Left lung (tissue), 14 donors: ENCODE measurements at places on chromosomes 2 and 18.

DNA sequence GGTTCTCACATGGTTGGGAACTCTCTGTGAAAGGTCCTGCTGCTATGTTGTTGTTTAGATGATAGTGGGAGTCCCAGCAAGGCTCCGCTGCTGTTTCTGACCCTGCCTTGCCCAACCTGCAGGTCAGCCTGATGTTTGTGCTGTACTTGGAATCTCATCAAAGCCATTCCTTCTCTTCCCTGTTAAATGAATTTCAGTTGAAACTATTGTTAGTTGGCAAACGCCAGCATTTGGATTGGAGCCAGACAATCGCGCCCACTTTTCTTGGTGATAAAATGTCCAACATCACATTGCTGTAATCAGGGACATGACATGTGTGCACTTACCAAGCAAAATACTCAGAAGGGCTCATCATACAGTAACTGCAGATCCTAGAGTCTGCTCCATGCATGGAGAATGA, 12.8 kb upstream of the TWSG1 start:
- no peaks in the 10 kb centered on the region for H3K27me3 ChIP-seq
- H3K4me1 ChIP-seq, result no peaks in the 10 kb centered on the region
- H3K27ac ChIP-seq, result no peak overlapping the region
- H3K36me3 ChIP-seq, result no peaks in the 10 kb centered on the region
- H3K4me3 ChIP-seq, result no peak overlapping the region

DNA sequence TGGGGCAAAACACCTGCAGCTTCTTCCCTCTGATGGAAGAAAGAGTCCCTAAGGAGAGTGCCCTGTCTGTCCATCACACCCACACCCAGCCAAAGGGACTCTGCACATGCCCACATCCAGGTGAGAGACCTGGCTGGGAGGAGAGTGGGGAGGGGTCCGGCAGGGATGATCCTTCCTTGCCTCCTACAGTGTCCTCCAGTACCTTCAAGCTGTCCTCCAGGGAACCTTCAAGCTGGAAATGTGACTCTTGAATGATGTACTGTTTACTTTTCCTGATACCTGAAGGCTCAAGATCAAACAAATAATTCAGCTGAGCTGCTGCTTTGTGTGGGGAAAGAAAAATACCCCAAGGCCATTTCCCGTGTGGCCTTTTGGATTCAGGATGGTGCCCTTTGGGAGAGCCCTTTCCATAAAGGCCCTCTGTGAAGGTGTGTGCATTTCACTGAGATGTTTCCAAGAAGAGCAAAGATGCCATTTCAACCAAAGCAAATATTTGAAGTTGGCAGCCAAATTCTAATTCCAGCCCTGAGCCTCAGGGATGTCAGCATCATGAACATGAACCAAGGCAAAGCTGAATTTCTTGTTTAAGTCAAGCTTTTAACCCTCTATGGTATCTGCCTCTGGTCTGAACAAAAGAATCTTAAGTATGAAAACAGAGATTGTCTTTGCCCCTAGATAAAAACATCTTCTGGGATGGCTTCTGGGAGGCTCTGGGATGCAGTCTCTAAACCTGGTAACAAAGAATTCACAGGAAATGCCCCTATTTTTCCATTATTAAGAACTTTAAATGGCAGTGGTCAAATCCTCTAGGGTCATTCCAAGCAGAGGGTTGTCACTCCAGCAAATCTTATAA, 11.1 kb downstream of the EVA1A start:
- no peaks in the 10 kb centered on the region for H3K36me3 ChIP-seq
- no peaks in the 10 kb centered on the region for H3K27me3 ChIP-seq
- no peak overlapping the region for H3K4me3 ChIP-seq
- no peaks in the 10 kb centered on the region for H3K4me1 ChIP-seq

GRCh38 chr2:12819721-12820120, 103.0 kb downstream of the TRIB2 start:
- H3K27ac ChIP-seq, result peak overlapping the region; percentile 81
- H3K36me3 ChIP-seq, result no peaks in the 10 kb centered on the region
- H3K4me1 ChIP-seq, result peaks cover 37% of the 10 kb centered on the region
- H3K27me3 ChIP-seq, result no peaks in the 10 kb centered on the region

- H3K27ac ChIP-seq, result peak overlapping the region; percentile 64
- no peaks in the 10 kb centered on the region for H3K36me3 ChIP-seq
- peaks cover 39% of the 10 kb centered on the region for H3K4me1 ChIP-seq
Observed at GRCh38 chr2:85310330-85310729, 17.5 kb downstream of the TGOLN2 start.

- no peak overlapping the region for H3K27ac ChIP-seq
- H3K4me1 ChIP-seq, result no peaks in the 10 kb centered on the region
- H3K27me3 ChIP-seq, result no peaks in the 10 kb centered on the region
- no peak for DNase-seq
- H3K36me3 ChIP-seq, result no peaks in the 10 kb centered on the region
- no peak overlapping the region for H3K4me3 ChIP-seq
Observed at GRCh38 chr2:110832740-110833139, 100.4 kb downstream of the ACOXL start.

DNA sequence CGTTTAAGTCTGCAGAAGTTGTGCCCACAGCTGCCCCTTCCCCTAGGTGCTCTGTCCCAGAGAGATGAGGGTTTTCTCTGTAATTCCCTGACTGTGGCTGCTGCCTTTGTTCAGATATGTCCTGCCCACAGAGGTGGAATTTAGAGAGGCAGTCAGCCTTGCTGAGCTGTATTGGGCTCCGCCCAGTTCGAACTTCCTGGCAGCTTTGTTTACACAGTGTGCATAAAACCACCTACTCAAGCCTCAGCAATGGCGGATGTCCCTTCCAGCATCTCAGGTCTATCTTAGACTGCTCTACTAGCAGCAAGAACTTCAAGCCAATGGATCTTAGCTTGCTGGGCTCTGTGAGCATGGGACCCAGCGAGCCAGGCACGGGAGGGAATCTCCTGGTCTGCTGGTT, 48.1 kb downstream of the LHCGR start:
- no peak for DNase-seq
- no peak overlapping the region for H3K4me3 ChIP-seq
- no peaks in the 10 kb centered on the region for H3K36me3 ChIP-seq
- H3K27me3 ChIP-seq, result no peaks in the 10 kb centered on the region
- no peak overlapping the region for H3K27ac ChIP-seq

DNA sequence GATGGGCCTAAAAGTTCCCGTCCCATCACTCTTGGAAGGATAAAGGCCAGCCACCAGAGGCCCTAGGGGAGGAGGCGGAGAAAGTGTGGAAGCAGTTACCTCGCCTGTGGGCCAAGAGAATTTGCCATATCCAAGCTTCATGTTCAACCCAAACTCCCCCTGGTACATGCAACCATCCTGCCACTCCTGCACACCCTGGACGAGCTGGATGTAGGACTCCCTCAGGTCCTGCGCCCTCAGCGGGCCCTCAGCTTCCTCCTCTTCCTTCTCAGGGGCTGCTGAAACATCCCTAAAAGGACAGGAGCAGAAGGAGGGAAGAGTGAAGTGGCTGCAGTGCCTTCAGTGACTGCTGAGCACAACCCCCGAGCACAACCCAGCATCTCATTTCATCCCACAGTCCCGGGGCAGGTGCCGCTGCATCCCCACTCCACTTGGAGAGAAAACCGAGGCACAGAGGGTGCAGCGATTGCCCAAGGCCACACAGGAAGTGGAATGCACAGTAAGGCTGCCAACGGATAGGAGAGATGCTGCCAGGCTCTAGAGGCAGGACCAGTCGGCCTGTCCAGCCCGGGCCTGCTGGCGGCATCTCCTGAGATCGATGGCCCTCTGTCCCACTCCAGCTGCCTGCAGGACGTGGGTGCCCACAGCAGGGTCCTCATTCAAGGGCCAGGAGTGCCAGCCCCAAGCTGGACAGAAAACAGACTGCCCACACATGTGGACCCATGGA, 2.9 kb downstream of the ANKMY1 start:
- no peak overlapping the region for H3K4me3 ChIP-seq
- peak; percentile 60 for DNase-seq
- peaks cover 14% of the 10 kb centered on the region for H3K4me1 ChIP-seq
- H3K27me3 ChIP-seq, result no peaks in the 10 kb centered on the region
- no peak overlapping the region for H3K27ac ChIP-seq

DNA sequence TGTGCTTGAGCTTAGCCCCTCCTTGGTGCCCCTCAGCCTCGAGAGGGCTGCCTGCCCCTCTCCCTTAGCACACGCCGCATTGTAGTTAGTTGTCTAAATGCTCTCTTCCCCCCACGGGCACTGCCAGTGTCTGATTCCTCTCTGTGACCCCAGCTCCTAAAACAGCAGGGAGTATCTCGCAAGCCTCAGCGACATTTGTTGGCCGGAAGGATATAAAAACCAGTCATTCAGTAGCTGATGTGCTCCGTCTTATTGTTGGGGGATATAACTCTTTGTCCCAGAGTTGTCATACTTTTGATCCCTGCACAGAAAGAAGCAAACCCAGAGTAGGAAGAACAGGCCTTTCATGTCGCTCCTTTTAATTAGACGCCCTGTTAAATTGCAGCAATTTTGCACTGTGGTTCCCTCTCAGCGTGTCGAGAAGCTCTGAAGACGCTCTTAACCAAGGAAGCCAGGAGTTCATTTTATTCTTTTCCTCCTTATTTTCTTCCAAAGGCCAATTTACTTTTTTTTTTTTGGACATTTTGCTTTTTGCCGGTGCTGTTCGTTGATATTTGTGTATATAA, 201.8 kb downstream of the KLHL29 start:
- H3K36me3 ChIP-seq, result no peaks in the 10 kb centered on the region
- no peaks in the 10 kb centered on the region for H3K4me1 ChIP-seq
- no peak overlapping the region for H3K27ac ChIP-seq
- no peak overlapping the region for H3K4me3 ChIP-seq
- no peaks in the 10 kb centered on the region for H3K27me3 ChIP-seq
- no peak for DNase-seq

GRCh38 chr18:28961669-28962228, 784.8 kb upstream of the CDH2 start:
- H3K4me3 ChIP-seq, result no peak overlapping the region
- no peaks in the 10 kb centered on the region for H3K4me1 ChIP-seq
- DNase-seq, result no peak
- no peaks in the 10 kb centered on the region for H3K27me3 ChIP-seq
- H3K27ac ChIP-seq, result no peak overlapping the region
- no peaks in the 10 kb centered on the region for H3K36me3 ChIP-seq

DNA sequence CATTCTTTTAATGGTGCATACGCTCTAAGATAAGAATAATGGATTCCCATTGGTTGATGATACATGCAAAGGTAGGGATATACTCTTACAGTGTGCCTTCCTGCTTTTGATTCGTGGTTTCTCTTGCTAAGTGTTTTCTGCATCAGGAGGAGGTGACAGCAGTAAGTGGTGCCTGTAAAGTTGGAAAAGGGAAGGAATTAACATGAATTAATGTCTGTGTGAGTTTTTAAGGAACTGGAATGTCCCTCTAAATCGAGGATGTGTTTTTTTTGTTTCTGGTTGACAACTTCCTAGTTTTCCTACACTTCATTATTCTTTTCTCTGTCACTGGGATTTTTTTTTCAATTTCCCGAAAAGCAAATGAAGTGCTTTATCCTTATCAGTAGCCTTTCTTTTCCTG, 54.4 kb downstream of the CRIM1 start:
- no peaks in the 10 kb centered on the region for H3K27me3 ChIP-seq
- H3K4me1 ChIP-seq, result peaks cover 50% of the 10 kb centered on the region
- no peak overlapping the region for H3K4me3 ChIP-seq
- H3K27ac ChIP-seq, result no peak overlapping the region

GRCh38 chr18:13574761-13575160, 151.6 kb downstream of the FAM210A start:
- no peak overlapping the region for H3K4me3 ChIP-seq
- no peak overlapping the region for H3K27ac ChIP-seq
- H3K36me3 ChIP-seq, result no peaks in the 10 kb centered on the region
- no peak for DNase-seq
- H3K4me1 ChIP-seq, result no peaks in the 10 kb centered on the region
- H3K27me3 ChIP-seq, result no peaks in the 10 kb centered on the region

- DNase-seq, result no peak
- H3K27ac ChIP-seq, result peak overlapping the region; percentile 24
- no peaks in the 10 kb centered on the region for H3K36me3 ChIP-seq
- peaks cover 45% of the 10 kb centered on the region for H3K4me1 ChIP-seq
Observed at GRCh38 chr2:23901966-23902846, 24.7 kb downstream of the ATAD2B start.

- no peaks in the 10 kb centered on the region for H3K27me3 ChIP-seq
- no peak overlapping the region for H3K4me3 ChIP-seq
- no peak for DNase-seq
- H3K36me3 ChIP-seq, result peaks cover 21% of the 10 kb centered on the region
- no peaks in the 10 kb centered on the region for H3K4me1 ChIP-seq
Observed at GRCh38 chr2:106129592-106129991, 64.5 kb downstream of the UXS1 start.

DNA sequence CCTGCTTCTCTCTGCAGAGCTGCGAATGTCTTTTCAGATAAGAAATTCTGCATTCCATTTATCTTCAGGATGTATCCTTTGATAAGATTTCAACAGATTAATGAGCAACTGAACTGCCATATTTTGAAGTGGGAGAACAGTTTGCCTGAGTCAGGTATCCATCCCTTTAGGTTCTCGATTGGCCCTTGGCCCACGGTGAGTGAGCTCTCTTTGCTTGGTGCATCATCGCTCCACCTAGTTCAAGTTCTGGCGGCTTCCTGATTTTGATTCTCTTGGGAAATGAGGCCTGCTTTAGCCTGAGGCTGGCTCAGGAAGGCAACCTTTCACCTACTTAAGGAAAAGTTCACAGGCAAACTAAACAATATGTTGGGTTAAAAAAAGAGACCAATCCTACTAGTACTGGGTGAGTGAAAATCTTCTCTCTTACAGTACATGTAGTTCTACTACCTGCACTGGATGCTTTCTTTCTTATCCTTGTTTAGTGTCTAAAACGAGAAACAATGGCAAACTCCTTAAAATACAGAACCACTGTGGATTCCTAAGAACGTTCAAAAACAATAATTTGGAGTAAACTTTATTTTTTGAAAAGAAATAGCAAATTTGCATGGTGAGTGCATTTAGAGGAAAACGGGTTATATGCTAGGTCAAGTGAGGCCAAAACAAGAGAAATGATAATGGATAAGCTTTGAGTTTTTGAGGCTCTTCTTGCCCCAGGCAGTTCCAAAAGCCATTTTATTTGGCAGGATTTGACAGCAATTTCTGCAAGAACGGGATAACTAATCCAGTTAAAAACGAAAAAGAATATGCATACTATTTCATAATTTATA, 837 bp upstream of the ACSL3 start:
- H3K27me3 ChIP-seq, result no peaks in the 10 kb centered on the region
- peak overlapping the region; percentile 98 for H3K27ac ChIP-seq
- peak overlapping the region; percentile 84 for H3K4me3 ChIP-seq
- H3K4me1 ChIP-seq, result peaks cover 19% of the 10 kb centered on the region

DNA sequence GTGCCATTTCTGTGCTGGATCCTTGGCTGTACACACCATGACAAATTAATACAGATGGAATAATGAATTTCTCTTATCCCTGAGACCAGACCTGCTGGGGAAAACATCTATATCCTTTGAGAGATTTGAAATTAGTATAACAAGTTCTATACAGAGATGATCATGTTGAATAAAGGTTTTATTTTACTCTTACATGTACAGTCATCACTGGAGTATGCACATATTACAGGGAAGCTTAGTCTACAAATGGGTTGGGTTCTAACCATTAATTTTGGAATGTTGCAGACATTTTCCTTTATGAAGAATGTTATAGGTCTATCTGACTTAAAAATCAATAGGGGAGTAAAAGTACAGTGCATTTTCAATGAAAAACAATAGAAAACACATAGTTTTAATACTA, 29.9 kb upstream of the MMADHC start:
- DNase-seq, result no peak
- no peaks in the 10 kb centered on the region for H3K36me3 ChIP-seq
- H3K27ac ChIP-seq, result no peak overlapping the region
- H3K27me3 ChIP-seq, result no peaks in the 10 kb centered on the region
- H3K4me3 ChIP-seq, result no peak overlapping the region

GRCh38 chr2:134866498-134867099, 28.2 kb downstream of the ACMSD start:
- H3K27ac ChIP-seq, result no peak overlapping the region
- H3K4me1 ChIP-seq, result no peaks in the 10 kb centered on the region
- no peaks in the 10 kb centered on the region for H3K36me3 ChIP-seq
- no peak for DNase-seq
- no peak overlapping the region for H3K4me3 ChIP-seq
